ENCODE measurements at places on chromosomes 2 and 18.

DNA sequence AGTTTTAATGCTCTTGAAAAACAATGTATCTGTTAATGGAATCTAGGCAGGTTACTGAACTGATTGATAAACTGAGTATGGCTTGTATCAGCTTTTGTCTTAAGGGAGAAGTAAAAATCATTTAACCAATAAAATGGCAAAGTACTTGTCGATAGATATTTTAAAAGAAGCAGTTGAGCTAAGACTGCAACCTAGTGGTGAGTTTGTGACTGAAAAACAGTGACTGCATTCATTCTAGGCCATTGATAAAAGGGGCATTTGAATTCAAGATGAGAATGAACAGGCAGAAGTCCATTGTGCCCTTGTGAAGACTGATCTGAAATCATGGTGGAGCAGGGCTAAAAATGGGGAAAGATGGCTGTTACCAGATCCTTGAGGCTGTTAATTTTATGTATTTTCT, 59.4 kb upstream of the MSTN start:
- DNase-seq, result no peak

- no peak for DNase-seq
Observed at GRCh38 chr2:48343571-48344440, 186.1 kb upstream of the STON1 start.

GRCh38 chr2:27092696-27093429, 6.3 kb downstream of the KHK start:
- no peak for DNase-seq

DNA sequence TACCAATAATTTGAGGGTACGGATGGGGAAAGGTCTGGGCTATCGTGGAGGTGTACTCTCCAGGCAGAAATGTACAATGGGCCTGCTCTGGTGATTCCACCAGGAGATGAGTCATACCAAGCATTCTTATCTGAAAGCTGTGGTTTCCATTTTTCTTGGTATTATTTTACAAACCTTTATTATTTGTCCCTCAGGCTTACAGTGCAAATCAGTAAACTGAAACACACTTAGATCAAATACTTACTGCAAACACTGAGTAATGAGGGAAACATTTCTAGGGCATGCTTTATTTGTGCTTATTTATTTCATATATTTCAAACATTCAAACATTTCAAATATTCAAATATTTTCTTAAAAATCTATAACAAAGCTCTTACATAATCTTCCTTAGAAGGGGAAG, 319.8 kb downstream of the RND3 start:
- DNase-seq, result no peak

DNA sequence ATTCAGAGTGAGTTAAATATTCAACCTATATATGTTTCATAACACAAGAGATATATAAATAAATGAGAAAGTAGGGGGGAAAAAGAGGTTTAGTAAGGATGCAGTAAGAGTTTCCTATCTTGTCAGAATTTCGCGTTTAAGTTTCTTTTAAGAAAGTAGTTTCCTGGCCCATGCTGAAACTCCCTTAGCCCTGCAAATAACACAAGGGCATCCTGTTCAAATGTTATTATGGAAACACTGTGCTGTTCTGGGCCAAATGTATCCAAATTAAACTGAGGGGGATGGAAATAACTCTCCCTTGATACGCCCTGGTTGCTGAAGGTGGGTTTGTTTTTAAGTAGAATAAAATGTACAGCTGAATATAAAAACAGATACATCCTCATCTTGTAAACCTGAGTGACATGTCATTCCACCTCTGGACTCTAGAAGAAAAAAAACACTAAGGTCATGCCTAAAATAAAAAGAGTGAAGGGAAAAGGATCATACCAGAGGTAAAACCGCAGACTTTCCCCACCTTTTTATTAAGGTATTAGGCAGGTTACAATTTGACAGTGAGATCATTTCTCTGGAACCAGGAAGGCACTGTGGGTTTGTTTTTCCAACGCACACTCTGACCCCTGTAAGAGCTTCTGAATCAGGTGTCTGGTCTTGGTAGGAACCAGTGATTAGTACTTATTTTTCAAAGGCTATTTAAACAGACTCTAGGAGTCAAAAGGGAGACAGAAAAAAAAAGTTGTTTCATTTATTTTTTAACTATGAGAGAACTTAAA, 16.7 kb downstream of the BCL2 start:
- no peak for DNase-seq

DNA sequence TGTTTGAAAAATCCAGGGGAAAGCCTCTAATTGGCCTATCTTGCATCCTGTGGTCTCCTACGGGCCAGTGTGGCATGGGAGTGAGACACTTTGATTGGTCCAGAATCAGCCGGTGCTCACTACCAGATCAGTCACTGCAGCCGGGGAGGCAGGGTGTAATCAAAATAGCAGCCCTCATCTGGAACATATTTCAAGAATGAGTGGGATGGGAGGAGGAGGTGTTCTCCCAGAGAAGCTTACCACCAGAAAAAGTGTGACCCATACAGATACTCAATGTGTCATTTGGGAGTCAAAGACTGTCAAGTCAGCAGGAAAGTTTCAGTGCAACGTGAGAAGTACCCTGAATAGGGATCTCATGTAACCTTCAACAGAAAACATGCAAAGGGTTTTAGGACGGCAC, 393.9 kb upstream of the SLC14A2 start:
- no peak for DNase-seq

DNA sequence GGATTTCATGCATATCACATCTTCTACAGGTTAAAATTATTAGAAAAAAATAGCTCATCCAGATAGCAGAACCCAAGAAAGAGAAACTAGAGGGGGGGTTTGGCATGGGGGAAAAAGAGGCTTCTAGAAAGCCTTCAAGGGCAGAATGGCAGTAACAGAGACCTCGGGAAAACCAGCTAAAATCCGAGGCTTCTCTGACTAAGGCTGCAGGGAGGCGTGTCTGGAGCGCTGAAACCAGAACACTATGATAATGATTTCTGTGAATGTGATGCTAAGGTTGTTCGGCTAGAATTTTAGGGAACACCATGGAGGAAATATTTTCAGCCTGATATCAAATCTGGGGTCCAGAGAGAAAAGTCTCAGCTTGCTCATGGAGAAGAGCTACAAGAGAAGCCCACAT, 73.0 kb downstream of the ATP8B1 start:
- no peak for DNase-seq

- DNase-seq, result no peak
Observed at GRCh38 chr2:176525086-176525485, 255.8 kb downstream of the MTX2 start.

DNA sequence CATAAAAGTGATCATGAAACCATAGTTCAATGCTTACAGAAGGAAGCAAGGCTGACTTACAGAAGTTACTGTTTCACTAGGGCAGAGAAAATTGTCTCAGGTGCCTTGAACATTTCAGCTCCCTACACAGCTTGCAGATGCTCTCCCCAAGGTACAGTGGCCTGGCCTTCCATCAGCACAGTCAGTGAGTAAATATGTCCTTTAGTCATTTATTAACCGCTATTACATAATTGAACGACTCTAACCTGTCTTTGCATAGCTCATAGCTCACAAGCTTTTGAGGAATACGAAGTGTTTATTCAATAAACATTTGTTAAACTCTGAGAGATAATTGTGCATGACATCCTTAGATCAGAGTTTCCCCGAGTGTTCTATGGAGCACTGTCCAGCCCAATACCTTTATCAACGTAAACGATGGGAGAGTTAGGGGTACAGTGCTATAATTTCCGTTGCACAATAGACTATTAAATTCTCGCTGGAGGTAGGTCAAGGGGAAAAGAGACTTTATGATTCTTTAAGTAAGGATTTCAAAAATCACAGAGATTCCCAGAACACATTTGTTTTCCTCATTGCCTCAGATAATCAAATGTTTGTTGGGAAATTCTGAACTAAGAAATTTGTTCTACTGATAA, 677.8 kb downstream of the TSN start:
- DNase-seq, result no peak

GRCh38 chr18:8609659-8610458, 622 bp downstream of the RAB12 start:
- DNase-seq, result peak; percentile 18

- DNase-seq, result no peak
Observed at GRCh38 chr2:54638103-54638502, 85.4 kb upstream of the EML6 start.

- DNase-seq, result no peak
Observed at GRCh38 chr2:186189816-186190215, 296.2 kb upstream of the ZC3H15 start.

GRCh38 chr2:69811591-69811990, 17.9 kb upstream of the GMCL1 start:
- DNase-seq, result no peak

GRCh38 chr18:49376046-49376445, 84.4 kb downstream of the DYM start:
- no peak for DNase-seq

DNA sequence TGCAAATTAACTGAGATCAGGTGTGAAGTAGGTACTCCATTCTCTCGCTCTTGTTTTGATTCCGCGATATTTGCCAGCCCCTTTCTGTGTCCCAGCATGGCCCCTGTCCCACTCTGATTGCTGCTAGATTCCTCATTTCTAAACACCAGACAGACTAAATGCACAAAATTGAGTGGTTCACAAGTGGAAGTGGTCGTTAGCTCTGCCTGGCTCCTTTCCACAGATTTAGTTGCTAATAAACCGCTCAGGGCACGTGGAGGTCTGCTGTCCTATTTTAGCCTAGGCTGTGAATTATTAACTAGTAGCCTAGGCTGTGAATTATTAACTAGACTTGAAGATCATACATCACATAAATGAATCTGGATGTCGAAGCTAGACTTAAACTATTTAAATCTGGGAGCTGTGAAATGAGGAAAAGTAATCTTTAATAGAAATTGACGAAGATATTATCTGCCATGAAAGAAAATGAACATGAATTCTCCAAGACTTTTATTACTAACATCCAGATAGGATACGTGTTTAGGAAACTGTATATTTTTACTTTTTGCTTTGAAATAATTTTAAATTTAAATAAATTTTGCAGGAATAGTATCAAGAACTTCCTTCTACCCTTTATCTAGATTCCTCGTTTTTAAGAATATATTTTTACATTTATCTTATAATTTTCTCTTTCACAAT, 3.7 kb downstream of the IL1RL2 start:
- DNase-seq, result no peak

DNA sequence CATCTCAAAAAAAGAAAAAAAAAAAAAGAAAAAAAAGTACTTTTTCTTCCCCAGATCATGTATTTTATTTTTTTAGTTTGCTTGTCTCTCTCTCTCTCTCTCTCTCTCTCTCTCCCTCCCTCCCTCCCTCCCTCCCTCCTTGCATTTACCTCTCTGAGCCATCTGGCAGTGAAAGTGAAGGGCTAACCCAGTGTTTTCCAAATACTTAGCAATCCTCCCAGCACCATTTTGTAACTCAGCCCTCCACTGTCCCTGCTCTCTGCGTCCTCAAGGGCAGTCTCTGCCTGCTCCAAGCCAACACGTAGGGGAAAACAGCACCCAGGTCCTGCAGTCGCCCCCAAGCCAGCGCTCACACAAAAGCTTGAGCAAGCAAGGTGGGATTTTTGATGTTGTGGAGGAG, 19.6 kb upstream of the TEX44 start:
- DNase-seq, result no peak

GRCh38 chr2:43737097-43737854, 36.6 kb upstream of the DYNC2LI1 start:
- peak; percentile 67 for DNase-seq

DNA sequence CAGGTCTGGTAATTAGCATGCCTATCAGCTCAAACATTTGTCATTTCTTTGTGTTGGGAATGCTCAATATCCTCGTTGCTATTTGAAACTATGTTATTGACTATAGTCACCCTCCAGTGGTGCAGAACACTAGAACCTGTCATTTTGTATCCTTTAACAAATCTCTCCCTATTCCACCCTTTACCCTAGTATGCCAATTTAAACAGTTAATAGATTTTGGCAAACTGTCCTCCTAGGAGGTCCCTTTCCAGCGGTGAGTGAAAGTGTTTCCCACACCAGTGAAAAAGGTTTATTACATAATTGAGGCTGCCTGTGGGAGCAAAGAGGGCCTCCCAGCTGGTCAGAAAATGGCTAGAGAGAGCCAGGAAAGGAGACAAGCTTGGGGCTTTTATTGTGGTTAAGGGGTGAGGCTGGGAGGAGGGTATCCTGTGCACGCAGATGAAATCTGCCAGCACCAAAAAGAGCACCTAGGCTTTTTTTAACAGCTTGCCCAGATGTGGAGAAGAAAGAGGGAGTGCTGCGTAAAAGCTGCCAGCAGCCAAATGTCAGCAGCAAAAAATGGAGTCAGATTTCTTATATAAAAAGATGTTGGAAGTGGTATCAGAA, 1.8 kb upstream of the DRC1 start:
- no peak for DNase-seq

GRCh38 chr18:5998166-5998881, 103.0 kb upstream of the TMEM200C start:
- DNase-seq, result no peak

GRCh38 chr2:113211226-113212105, 37.7 kb downstream of the PSD4 start:
- DNase-seq, result peak; percentile 48

- DNase-seq, result peak; percentile 39
Observed at GRCh38 chr2:226725126-226725860, 74.3 kb downstream of the IRS1 start.

DNA sequence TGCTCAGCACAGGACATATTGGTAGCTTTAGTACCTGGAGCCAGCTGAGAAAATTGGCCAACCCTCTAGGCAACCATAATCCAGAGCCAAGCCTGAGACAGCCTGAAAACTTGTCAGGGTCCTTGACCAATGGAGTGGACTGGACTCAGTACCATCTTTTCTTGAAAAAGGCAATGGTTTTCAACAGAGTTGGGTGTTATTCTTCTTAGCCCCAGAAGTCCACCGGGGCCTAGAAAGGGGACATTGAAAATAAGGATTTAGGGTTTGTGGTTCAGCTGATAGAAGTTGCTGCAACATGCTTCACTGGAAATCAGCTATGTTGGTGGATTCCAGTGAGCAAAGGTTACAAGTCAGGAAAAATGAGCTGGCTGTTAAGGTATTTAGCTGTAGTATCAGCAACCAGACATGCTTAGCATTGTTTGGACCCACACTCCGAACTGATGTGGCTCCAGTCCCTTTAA, 22.1 kb upstream of the CNOT11 start:
- no peak for DNase-seq

DNA sequence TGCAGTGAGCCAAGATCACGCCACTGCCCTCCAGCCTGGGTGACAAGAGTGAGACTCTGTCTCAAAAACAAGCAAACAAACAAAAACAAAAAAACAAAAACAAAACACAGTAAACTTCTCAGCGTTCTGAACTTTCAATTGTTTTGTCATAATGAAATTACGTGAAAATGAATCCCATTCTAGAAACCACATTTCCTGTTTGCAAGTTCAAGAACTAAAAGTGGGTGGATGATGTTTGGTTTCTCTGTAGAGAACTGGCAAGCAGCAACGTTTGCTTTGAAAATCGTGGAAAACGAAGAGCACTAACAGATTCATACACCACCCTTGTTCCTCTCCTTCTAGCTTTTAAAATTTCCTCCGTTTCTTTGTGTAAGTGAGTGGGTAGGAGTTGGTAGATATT, 226.1 kb upstream of the LYPD1 start:
- DNase-seq, result no peak

DNA sequence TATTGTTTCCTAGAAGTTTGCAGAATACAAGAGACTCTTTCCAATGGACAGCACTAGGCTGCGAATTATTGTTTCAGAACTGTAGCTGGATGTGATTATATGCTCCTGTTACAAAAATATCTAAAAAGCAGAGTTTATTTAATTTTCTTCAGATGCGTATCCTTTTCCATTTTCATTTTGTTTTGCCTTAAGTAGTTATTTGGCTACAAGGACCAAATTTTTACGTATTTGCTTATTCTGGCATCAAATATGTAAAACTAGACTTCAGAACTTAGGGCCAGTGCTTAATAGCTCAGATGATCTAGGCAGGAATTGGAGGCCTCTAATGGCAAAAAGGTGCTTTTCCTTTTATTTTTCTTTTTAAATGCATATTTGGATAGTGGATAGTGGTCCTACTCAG, 18.7 kb downstream of the MEP1B start:
- no peak for DNase-seq
